Body of pancreas (tissue), 4 donors: ENCODE measurements at places on chromosomes 16 and 17.
A peak's percentile ranks its signal among the peaks of the same experiment; 100 is the strongest.

DNA sequence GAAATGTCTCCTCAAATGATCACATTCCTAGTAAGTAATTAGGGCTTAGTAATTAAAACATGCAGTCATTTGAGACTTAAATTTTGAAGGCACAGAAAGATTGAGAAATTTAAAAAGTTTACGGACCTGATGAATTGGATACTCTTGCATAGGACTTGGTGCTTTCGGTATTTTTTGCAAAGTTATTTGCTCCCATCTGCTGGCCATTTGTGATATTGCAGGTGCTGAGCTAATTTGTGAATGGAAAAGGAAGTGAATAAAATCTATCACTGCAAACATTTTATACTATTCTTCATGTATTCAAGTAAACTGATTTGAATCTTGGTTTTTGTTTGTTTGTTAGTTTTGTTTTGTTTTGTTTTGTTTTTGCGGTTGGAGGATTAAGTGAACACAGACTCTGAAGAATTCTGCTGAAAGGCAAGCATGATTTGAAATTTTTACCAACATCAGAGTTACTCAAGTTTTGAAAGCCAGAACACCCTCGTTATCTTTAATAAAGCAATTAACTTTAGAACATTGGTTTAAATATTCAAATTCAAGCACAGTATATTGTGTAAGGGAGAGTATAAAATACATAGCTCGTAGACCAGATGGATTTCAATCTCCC, 689.5 kb upstream of the RBFOX1 start:
- DNase-seq, result peak; percentile 28

DNA sequence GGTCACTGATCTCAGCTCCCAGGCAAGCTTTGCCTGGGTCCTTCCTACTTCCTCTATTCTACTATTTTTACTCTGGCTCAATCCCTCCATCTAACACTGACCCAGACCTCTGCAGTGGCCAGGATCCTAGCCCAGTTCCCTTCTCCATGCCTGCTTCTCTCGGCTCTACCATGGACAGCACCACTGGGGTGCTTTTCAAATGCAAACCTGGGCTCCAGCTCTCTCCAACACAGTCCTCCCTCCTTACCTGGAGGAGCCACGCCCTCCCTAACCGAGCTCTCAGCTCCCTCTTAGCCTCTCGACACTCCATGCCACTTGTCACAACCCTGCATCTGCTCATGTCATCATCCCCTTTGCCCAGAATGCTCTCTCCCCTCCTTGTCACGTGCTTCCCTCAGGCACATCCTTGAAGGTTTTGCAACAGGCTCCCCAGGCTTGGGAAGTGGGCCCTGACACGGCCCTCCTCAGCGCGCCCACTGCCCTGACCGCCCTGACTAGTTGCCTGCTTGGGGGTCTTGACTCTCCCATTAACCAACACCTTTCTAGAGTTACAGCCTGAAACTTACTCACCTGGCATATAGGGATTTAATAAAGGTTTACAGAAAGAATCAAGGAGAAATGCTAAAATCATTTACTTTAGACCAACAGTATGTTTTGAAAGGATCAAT, 41.6 kb downstream of the MARF1 start:
- no peak for DNase-seq

- DNase-seq, result peak; percentile 21
Measured at GRCh38 chr16:70778901-70779309, 22.1 kb downstream of the VAC14 start.

DNA sequence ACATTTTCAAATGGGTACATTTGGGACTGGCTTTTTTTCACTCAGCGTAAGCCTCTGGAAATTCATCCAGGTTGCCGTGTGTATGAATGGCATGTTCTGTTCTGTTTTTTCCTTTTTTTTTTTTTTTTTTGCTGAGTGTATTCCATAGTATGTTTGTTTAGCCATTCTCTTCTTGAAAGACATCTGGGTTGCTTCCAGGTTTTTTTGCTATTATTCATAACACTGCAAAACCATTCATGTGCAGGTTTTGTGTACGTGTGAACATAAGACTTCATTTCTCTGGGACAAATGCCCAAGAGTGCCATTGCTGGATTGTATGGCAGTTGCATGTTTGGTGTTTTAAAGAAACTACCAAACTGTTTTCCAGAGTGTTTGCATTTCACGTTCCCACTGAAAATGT, 335.9 kb upstream of the TNRC6C start:
- no peak for DNase-seq
